SK-N-SH treated with all-trans-retinoic acid at 6 μM for 48 hours (cell line): ENCODE measurements at places on chromosomes 5 and 9.

- peak; percentile 90 for ATAC-seq
Measured at GRCh38 chr5:35852084-35852734, 4.5 kb upstream of the IL7R start.

GRCh38 chr9:82410306-82410705, 421.7 kb downstream of the SPATA31D1 start:
- ATAC-seq = no peak

- no peak for ATAC-seq
Measured at GRCh38 chr5:139155333-139155732, 42.8 kb downstream of the SIL1 start.

DNA sequence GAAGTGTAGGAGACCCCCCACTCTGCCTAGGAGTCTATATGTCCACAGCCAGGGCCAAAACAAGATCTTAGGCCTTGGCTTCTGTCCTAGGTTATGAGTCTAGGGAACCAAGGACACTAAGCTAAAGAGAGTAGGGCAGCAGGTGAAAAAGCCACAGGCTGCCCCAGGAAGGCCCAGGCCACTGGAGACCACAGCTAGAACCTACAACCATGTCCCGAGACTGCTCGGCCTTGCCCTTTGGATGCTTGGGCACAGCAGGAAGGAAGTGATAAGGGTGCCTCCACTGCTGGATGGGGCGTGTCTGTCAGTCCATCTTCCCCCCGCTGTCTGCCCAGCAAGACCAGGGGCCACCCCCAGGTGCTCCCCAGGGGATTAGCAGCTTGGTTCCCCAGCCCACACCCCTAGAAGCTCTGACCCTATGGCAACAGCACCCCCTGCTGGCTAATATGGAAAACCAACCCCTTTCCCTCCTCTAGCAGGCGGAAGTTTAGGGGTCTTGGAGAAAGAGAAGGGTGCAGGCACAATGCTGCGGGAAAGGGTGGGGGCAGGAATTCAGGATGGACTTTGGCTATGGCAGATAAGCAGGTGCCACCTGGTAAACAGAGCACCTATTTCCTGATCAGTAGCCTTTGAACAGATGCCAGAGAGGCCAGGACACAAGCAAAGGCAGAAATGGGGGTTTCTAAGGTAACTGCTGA, 10.5 kb upstream of the IRF1 start:
- ATAC-seq = peak; percentile 12; the same call in 1 of the 3 replicates

DNA sequence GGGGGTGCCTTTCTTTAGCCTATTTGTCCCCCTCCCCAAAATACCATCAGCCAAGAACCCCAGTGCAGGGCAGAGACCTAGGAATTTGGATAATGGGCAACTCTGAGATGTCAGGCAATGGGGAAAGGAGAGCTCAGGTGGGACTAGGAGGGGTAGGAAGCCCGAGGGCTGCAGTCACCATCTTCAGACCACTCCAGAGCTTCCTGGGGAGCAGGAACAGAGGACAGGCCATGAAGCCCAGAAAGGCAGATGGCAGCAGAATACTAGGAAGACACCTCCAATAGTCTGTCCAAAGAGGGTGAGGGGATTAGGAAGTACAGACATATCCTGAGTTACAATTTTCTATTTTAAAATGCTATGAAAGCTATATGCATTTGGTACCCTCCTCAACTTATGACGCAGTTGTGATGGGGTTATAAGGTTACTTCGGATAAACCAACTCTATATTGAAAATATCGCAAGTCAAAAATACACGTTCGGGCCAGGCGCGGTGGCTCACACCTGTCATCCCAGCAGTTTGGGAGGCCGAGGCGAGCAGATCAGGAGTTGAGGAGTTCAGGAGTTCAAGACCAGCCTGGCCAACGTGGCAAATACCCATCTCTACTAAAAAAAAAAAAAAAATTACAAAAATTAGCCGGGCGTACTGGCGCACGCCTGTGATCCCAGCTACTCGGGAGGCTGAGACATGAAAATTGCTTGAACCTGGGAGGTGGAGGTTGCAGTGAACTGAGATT, 34.6 kb upstream of the IL17B start:
- ATAC-seq = no peak

DNA sequence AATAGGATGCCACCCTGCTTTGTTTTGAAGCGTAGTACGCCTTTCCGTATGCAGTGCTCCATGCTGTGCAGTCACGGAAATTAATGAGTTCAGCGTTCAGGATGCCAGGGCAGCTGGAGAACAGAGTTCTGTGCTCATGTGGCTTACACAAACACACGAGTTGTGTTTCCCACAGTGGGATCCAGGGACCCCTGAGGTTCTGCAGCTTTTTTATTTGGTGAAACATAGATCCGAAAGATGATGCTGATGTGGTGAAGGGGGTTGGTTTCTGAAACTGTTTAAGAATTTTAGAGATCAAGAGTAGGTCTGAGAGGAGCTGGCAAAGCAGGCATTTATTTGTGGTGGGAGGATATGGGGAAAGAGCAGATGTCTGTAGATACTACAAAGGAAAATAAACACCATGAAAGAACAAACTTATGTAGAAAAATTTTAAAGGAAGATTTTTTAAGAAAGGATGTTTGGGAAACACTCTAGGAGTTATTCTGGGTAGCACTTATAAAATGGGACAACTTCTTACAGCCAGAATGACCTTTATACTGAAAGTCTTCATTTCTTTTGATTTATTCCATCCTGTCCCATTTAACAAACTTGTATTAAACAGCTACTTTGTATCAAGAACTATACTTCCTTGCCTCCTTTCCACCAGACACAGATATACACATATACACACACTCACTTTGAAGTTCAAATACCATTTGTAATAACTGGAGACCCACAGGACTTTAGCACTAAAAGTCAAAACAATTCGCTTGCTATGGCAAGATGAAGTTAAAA, 52.7 kb downstream of the ITGA1 start:
- no peak for ATAC-seq

GRCh38 chr9:107539427-107540163, 50.0 kb upstream of the KLF4 start:
- no peak for ATAC-seq

DNA sequence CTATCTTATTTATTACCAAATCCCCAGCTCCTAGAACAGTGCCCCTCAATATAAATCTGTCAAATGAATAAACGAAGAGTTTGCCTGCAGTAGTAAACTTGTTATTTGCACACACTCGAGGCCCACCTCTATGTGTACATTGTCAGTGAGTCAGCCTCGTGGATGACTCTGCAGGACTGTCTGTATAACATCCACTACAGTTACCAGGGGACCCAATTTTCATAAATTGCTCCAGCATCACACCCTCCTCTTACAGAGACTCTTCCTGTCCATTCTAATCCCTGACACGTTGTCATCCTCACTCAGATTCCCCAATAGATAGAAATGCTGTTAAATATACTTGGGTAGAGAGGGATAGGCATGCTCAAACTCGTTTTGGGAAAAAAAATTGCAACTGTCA, 478.5 kb downstream of the RAB3C start:
- ATAC-seq = no peak
